ENCODE measurements at places on chromosomes 3 and 15.

- DNase-seq, result no peak
Observed at GRCh38 chr3:120280566-120280965, 4.5 kb downstream of the GPR156 start.

DNA sequence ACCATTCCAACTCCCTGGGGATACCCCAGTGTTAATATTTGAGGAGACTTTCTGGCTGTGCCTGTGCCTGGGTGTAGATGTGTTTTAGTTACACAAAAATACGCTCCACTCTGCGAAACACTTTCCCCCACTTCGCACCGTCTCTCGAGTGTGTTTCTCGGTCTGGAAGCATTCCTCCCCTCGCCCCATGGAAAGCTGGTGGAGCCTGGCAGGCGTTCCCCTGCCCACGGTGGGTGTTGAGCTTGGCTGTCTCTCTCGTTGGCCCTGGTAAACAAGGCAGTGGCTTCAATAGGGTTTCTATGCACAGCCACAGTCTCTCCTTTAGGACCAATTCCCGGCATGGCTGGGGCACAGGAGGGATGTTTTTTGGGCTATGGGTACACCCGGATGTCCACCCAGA is 19.3 kb downstream of the IQSEC1 start:
- DNase-seq, result no peak

- no peak for DNase-seq
Observed at GRCh38 chr3:11558411-11558903, 85.3 kb downstream of the VGLL4 start.

DNA sequence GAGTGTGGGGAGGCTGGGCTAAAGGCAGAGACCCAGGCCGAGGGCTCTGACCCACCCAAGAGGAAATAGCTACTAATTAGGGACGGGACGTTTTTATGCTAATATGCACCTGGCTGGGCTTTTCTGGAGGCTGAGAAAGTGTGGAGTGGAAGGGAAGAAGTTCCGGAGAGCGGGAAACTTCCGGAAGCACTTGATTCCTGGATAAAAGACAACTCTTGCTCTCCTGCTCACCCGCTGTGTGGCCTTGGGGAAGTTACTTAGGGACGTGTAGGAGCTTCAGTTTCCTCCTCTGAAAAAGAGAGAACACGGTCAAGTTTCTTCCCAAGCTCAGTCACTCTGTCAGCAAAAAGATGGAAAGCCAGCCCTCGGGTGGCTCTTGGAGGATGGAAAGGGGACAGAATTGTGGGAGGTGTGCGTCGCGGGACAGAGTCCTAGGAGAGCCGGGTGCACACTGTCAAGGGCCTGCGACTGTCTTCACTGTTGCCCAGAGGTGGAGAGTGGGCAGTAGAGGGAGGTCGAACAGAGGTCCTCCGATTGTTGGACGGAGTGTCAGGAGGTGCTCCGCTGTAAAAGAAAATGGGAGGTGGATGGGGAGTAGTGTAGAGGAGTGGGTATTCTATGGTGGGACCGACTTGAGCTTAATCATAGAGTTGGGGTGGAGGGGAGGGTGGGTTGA is 43.2 kb downstream of the EPHB3 start:
- no peak for DNase-seq

GRCh38 chr3:164370970-164371369 is 707.3 kb downstream of the SI start:
- no peak for DNase-seq
